ENCODE measurements at places on chromosomes 13 and 19.

DNA sequence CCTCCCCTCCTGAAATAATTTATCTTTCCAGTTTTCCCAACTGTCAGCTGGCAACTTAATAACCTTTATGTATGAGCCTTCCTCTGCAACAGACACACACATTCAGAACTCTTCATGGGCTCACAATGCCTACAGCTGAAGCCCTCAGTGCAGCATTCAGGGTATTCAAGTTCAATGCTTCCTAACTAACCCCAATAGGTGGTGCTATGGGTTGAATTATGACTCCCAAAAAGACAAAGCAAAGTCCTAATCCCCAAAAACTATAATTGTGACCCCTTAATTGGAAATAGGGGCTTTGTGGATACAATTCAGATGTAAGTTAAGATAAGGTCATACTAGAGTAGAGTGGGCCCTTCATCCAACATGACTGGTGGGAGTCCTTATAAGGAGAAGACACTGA is 202.2 kb downstream of the SUCLA2 start:
- no peak for DNase-seq

DNA sequence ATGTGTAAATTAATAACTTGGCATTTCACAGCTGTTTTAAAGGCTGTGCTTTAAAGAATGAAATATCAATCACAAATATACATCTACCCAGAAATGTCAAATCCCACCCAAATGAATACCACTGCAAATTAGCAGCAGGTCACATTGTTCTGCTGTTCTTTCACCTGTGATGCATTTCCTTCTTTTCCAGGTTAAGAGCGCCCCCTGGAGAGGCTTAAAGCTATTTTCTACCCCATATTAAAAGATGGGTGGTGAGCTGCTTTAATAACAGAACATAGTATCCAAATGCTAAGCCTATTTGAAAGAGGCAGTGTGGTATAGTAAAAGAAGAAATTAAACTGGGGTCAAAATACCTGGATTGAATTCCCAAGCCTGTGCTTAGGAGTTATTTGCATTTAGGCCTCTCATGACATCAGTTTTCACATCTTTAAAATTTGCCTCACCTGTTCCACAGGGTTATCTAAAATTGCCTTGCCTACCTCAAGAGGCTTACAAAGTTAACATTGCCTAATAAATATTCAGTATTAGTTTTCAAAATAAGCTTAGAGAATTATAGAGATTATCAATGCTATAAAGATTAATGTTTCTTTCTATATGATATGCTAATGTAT is 396.9 kb upstream of the SLITRK5 start:
- DNase-seq: no peak

DNA sequence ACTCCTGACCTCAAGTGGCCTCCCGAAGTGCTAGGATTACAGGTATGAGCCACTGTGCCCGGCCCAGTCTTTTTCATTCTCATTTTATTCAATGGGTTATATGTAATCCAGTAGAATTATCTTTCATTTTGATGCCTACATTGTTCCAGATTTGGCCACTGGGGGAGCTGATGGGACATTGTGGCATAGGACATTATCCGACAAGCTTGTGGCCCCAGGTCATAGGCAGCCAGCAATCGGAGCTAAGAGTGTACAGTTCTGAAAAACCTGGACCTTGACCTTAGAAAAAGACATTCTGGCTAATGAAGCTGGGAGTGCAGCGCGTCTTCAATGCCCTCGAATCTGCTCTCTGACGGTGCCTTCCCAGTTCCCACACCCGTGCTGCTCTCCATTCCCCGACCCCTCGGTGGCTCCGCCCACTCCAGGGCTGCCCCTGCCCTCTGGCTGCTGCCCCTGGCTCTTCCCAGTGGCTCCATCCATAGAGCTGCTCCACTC is 108.7 kb downstream of the TEX29 start:
- no peak for DNase-seq

DNA sequence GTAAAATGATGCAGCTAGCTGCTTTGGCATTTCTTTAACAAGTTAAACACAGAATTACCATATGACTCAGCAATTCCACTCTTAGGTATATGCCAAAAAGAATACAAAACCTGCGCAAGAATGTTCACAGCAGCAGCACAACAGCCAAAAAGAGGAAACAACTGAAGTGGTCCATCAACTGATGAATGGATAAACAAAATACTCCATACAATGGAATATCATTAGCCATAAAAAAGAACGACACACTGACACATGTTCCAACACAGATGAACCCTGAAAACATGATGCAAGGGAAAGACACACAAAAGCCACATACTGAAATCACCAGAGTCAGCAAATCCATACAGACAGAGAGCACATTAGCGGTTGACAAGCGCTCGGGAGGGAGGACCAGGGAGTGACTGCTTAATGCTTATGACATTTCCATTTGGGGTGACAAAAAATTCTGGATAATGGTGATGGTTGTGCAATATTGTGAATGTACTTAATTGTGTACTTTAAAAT is 3.0 kb downstream of the PCID2 start:
- DNase-seq: no peak

DNA sequence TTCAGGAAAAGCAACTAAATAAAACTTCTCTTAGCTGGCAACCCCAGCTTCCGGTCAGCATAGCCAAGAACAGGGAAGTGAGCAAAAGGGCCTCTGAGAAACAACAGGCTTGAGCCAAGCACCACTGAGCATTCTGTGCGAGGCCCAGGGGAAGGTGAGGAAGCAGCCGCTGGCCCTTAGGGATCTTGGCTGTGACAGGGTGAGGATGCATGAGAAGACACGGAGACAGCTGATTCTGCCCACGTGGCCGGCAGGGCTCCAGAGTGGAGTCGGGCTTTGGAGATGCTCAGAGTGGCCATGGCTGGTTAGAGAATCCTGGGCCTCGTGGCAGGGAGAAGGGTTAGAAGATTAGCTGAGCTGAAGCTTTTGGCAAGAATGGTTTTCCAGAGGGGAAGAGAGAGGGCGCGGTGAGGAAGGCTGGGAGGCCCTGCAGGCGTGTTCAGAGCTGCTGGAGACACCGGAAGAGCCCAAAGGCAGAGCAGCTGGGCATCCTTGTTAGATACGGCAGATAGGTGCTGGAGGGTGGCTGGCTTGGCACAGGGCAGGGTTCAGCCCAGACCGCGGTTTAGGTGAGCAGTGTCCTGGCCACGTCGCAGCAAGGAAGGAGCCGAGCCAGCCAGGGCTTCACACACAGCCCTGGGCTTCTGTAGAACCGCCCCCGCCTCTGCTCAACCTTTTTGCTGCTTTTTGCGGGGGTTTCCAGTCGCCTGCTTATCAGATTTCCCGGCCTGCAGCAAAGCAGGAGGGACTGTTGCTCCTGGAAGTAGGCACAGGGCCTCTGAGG is 17.3 kb downstream of the UPF1 start:
- peak; percentile 55 for DNase-seq

DNA sequence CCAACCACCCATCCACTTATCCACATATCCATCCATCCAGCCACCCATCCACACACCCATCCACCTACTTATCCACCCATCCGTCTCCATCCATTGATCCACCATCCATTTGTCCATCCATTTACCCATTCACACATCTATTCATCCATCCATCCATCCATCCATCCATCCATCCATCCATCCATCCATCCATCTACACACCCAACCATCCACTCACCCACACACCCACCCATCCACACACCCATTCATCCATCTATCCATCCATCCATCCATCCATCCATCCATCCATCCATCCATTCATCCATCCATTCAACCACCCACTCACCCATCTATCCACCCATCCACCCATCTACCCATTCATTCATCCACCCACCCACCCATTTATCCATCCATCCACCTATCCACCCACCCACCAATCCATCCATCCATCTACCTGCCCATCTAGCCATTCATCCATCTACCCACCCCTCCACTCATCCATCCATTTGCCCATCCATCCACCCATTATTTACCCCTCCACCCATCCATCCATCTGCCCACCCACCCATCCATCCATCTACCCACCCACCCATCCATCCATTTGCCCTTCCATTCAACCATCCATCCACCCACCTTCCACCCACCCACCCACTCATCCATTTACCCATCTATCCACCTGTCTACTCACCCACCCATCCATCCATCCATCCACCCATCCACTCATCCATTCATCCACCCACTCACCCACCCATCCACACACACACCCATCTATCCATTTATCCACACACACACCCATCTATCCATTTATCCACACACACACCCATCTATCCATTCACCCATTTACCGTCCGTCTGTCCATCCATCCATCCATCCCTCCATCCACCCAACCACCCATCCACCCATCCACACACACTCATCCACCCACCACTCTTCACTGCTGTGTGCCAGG is 2.5 kb upstream of the TMPRSS9 start:
- DNase-seq: no peak

GRCh38 chr19:56155124-56155687 is 14.1 kb downstream of the ZNF444 start:
- DNase-seq: no peak

GRCh38 chr19:5035793-5036697 is 67.1 kb downstream of the KDM4B start:
- no peak for DNase-seq

- no peak for DNase-seq
Observed at GRCh38 chr19:31338069-31338776, 11.0 kb downstream of the TSHZ3 start.

- DNase-seq: peak; percentile 64
Observed at GRCh38 chr13:45047394-45048310, 58.3 kb downstream of the GPALPP1 start.

DNA sequence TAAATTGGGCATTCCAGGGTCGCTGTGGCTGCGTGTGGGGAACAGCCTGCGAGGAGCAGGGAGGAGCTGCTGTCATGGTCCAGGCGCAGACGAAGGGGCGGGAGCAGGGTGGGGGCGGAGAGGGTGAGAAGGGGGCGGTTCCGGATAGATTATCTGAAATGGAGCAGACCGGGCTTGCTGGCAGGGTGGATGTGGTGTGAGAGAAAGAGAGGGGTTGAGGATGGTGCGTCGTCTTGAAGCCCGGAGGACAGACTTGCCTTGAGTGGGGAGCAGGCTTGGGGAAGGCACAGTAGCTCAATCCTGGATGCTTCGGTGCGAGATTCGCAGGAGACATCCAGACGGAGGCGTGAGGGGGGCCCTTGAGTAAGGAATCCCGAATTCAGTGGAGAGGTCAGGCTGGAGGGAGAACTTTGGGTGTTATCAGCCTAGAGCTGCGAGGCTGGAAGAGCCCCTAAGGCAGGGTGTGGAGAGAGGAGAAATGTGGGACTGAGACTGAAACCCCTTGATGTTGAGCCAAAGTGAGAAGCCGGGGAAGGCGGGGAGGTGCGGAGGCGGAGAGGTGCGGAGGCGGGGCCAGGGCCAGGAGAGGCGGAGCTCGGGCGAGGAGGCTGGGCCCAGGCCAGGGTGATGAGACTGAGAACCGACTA is 40.6 kb downstream of the DPF1 start:
- DNase-seq: peak; percentile 61

DNA sequence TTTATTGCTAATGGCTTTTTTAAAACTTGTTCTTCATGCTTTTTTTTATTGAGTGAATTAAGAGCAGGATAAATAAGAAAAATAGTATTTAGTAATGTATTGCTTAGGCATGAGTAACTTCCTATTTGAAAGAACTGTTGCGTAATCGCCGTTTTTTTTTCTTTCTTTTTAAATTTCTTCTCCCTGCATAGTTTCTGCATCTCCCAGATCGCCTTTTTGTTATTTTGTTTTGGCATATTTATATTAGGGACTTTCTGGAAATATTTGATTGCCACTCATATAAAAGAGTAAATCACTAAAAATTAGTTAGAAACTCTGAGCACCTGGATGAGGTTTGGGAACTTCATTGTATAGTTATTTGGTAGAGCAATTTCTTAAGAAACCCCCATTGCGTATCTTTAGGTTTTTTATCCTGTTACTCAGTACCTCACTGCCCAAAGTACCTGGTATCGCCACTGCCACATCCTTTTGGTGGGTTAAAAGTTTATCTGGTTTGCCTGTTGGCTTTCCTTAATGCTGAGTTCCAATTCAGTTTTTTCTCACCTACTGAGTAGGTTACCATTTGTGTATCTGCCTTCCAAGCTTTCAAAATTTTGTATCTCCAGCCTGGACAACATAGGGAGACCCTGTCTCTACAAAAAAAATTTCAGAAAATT is 36.2 kb upstream of the LPAR6 start:
- no peak for DNase-seq

DNA sequence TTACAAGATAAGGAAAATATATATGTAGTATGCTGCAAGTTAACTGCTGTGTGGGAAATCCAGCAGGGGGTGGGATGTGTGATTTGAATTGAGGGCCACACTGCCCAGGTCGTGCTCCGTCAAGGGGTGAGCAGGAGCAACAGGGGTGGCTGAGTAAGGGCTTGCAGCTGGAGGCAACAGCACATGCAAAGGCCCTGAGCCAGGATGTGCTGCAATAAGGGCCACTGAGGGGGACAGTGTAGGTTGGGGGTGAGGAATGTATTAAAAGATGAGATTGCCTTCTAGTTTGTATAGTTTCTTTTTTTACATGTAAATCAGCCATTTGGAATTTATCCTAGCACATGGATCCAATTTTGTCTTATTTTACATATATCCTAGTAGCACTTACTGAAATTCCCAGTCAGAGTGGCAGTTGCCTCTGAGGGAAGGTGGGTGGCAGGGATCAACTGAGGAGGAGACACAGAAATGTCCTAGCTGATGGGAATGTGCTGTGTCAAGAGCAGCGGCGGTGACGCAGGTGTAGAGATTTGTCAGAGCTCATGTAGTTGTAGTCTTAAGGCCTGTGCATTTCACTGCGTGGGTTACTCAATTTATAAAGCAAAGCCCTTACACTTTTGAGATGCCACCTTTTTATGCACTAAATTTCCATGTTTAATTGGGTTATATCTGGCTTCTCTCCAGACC is 5.4 kb upstream of the RBM42 start:
- no peak for DNase-seq

DNA sequence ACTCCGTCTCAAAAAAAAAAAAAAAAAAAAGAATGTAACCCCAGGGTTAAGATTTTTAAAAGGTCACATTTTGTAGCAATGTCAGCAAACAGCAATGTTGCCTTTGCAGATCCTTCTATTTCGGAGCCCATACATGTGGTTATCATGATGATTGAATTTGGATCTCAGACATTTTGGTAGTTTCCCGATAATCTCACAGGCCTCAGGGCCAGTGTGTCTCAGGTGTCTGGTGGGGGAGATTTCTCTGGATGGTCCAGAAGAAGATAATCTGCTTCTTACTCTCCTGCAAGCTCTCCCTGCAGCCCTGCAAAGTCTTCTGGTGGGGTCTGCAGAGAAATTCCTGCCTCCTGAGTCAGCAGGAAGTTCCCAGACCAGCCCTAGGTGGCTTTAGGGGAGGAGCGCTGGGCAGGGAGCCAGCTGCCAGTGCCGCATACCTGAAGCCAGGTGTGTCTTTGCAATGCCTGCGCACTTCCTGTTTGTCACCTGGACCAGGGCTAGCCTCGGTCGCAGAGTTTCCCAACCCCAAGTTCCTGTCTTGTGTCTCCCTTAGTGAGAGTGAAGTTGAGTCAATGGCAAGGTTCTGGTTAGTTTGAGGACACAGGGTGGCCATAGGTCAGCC is 1.4 kb downstream of the SH2D3A start:
- DNase-seq: peak; percentile 94

DNA sequence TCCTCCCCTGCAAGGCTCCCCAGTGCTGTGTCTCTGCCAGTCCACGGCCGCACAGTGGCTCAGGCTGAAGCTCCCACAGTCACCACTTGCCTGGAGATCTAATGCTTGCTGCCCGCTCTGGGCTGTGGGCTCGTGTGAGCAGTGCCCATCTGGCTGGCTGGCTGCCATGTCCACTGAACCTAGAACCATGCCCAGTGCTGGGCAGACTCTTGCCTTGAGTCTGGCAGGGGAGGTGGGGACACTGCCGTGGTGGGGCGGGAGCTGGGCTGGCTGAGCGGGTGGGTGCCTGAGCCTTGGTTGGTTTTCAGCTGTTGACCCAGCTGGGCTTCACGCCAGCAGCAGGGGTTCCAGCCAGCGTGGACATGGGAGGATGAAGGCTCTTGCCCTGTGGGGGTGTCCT is 52.3 kb downstream of the CRTC1 start:
- DNase-seq: no peak

- no peak for DNase-seq
Observed at GRCh38 chr19:47587295-47587694, 14.3 kb upstream of the ZNF541 start.

All from RWPE2 (cell line).